ENCODE measurements at places on chromosomes 16 and 17.

- DNase-seq: no peak
These were observed 616.6 kb upstream of the GOT2 start for GRCh38 chr16:59350670-59351069.

- DNase-seq: no peak
These were observed 483 bp downstream of the LLGL2 start for GRCh38 chr17:75525806-75526554.

DNA sequence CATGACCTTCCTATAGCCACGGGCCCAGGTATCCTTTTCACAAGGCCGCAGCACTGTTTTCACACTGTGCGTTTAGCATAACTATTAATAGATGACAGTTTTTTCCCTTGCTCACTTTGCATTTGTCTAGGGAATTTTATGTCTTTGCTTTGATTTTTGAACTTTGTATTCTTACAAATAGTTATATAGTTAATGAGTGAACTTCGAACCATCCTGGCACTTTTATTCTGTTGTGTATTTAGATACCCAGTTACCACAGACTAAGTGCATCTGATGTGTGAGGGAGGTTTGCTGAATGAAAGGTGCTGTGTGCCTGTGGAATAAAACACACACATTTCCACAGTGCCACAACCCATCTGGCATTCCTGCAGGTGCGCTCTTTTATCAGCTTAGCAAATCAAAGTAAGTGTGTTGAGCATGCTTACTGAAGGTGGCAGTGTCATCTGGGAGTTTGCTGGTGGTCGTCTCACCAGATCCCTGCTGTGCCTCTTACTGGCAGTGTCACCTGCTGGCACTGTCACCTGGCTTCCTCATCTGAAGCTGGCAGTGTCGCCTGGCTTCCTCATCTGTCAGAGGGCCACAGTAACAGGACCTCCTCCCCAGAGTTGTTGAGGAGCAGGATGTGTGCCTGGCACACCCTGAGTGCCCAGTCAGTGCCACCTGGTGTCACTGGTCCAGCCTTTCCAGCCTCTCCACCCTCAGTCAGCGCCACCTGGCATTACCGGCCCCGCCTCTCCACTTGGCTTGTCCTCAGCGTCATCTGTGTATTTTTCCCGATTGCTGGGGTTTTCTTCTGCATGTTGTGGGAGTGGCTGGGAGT lies 37.6 kb downstream of the USP10 start:
- DNase-seq: no peak

DNA sequence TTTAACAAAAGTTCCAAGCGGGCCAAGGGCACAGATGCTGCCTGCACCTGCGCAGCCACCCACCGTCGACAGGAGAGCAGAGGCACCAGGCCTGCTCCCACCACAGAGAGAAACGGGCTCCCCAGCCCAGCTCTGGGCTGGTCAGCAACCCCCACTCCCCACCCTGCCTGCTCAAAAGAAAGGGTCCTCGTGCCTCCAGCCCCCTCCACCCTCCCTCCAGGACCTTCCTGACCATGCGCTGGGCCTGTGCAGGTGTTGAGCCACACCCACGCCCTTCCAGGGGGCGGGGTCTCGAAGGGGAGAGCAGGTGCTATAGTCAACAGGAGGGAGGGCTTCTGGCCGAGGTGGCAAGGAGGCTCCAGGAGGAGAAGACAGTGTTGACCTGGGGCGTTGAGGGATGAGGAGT lies 25.3 kb downstream of the ZNF778 start:
- no peak for DNase-seq
